ENCODE measurements at places on chromosomes 12 and 14.
A peak's percentile ranks its signal among the peaks of the same experiment; 100 is the strongest.

DNA sequence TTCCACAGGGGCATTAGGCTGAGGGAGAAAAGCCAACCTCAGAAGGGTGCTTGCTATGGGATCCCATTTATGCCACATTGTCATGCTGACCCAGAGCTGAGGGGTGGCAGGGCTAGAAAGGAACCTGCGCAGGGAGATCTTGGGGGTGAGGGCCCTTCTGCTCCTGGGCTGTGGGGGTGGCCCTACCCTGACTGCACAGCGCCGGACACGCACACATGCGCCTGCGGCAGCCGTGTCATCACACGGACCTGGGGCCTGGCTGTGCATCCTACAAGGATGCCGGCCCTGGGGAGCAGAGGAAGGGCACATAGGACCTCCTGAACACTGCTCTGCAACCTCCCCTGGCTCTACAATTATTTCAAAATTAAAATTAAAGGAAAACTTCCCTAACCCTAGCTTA, 6.9 kb downstream of the CDCA4 start:
- DNase-seq, result no peak

DNA sequence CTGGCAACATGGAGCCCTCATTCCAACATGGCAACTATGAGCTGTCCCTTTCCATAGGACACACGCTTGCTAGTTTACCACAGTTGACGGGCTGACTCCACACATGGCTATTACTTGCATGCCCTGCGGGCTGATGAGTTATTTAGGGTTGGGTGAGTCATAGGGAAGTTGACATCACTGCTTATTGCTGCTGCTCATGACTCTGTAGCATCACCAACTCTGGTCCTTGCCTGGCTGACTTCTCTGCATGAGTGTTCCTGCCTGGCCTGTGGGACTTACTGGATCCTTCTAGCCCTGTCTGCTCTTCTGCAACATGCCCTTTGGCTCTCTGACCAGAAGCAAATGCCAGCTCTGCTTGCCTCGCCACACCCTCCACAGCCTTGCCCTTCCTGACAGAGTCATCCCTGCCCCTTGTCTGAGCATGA, 199.5 kb downstream of the ANO6 start:
- DNase-seq, result peak; percentile 97

DNA sequence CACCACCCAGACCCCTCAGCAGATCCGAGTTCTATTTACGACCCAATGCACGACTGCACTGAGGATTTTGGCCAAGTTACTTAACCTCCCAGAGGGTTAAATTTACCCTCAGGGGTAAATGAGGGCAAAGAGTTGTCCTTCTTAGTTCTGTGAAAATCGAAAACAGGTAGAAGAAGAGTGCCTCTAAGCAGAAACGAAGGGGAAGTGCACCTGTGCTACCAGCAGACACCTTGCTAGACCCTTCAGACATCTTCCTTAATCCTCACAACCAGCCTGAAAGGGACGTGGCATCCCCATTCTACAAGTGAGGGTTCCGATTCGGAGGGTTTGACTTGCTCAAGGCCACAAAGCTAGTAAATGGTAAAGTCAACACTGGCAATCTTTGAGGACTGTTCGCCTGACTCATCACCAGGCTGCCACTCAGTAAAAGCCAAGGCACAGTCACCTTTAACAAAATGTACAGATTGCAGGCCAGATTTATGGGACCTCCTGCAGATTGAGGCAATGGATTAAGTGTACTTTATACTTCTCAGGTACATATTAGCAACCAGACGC, 1.6 kb downstream of the GSG1 start:
- no peak for DNase-seq

DNA sequence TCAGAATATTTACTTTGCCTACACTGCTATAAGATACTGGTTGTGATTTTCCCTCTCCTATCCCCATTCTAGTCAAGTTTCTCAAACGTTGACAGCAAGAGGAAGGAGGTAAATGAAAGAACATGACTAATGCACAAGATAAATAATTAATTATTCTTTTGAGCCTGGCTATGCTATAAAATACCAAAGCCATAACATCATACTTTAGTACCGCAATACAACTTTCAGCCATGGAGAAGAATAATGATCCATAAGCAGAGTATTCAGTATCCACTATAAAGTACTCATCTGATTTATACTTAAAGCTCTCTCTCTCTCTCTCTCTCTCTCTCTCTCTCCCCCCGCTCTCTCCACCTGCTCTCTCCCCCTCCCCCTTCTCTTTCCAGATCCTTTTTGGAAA, 41.3 kb downstream of the TDG start:
- peak; percentile 29 for DNase-seq

GRCh38 chr12:4387607-4388006, 8.1 kb upstream of the FGF23 start:
- no peak for DNase-seq

DNA sequence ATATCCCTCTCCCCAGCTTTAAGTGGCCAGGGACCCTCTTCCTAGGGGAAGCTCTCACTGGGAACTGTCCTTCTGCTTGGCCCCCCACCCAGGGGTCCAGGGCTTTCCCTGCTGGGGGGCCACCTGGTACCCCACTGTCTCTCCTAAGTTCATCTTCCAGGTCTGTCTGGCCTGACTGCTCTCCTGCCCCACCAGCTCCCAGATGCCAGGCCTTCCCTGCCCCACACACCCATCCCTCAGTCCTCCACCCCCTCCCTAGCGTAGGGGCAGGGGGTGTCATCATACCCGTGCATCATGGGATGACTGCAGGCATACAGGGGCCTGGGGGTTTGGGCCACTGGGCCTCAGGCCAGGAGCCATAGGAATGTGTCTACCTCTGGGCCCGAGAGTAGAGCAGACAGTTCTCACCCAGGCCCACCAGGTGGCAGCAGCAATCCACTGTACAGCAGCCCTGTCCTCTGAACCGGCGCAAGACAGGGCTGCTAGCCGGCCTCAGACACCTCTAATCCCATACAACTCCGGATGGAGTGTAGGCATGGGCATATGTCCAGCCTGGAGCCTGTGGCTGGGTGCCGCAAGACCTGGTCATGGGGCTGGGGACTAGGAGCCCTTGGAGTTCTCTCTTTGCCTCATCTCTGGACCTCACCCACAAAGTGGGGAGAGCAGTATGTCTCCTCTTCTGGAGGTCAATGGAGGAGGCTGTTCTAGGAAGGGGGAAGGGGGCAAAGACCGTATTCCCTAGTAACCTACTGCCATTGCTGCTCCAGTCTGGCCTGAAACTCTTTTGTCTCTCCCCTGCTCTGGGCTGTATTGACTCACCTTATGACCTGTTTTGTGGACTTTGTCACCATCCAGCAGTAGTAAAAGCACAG, 10.0 kb upstream of the SMARCD1 start:
- DNase-seq, result no peak

GRCh38 chr14:99736603-99737371, 52.7 kb downstream of the CYP46A1 start:
- no peak for DNase-seq

DNA sequence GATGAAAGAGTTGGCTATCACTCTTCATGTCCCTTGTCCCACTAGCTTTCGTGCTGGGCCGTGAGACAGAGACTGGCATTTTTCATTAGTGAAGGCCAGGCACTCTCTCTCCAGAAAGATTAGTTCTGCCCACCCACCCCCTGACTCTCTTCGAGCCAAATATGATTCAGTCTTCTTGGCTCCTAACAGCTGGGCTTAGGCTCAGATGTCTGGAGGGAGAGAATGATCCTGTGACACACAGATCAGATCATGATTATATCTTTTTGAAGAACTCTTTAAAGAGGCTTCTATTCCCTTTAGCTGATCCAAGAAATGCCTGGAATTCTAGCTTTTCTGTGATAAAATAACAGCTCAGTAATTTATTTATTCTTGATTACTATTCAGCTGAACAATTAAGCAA, 5.2 kb upstream of the GNG2 start:
- no peak for DNase-seq

- DNase-seq, result no peak
Measured at GRCh38 chr12:47954058-47954457, 9.3 kb upstream of the TMEM106C start.

DNA sequence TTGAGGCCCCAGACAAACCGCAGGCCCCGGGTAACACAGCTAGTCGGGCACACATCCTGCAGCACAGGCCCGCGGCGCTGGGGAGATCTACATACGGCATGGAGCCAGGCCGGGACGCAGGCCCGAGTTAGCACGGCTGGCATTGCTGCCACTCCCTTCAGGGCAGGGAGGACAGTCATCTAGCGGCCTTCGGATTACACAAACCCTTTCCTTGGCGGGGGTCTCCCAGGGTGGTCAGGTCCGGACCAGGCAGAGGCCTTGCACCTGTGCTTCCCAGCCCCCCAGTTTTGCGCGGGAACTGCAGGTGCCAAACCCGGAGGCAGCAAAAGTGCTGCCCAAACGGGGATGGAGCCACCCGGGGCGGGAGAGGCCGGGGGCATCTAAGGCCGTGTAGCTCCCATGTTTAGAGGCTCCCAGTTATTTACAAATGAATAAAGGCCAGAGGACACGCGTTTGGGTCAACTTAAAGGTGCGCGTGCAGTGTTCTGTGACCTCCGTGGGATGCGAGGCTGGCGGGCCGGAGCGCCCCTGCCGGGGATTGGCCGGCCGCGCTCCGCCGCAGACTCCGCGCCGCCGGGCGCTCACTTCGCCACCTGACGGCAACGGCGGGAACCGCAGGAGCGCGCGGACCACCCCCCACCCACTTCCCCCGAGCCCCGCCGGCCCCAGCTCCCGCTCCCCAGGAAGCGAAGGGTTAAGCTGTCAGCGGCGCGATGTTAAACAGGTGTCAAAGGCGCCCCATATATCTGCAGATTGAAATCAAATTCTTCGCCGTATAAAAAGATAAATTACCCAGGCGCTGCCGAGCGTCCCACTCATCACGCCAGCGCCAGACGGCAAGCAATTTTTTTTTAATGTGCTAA, 18.1 kb downstream of the VSX2 start:
- DNase-seq, result no peak

GRCh38 chr14:102185360-102185759, 45.7 kb downstream of the WDR20 start:
- no peak for DNase-seq

- DNase-seq, result no peak
Measured at GRCh38 chr12:83514372-83514771, 827.7 kb downstream of the TMTC2 start.

DNA sequence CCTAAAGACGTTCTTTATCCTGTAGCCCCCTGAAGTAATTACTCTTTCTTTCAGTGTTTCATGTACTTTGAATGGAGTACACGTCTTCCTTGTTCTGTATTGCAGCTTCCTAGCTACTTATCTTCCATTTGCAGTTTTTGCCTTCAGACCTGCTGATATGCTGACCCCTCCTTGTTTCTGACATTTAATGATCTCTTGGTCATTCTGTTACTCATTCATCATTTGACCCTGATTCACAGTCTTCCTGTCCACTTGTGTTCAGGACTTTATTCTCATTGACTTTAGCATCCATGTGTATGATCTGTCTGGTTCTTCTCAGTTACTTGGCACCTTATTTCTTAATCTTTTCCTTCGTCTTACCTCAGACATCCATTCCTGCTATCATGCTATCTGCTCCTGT, 22.2 kb downstream of the CPSF2 start:
- no peak for DNase-seq

- DNase-seq, result no peak
Measured at GRCh38 chr12:122871851-122872780, 23.8 kb downstream of the VPS37B start.

GRCh38 chr14:89842837-89843236, 111.7 kb downstream of the EFCAB11 start:
- DNase-seq, result no peak

GRCh38 chr12:115468087-115468510, 784.1 kb upstream of the TBX3 start:
- no peak for DNase-seq

- DNase-seq, result no peak
Measured at GRCh38 chr14:96965885-96966595, 168.9 kb downstream of the VRK1 start.

DNA sequence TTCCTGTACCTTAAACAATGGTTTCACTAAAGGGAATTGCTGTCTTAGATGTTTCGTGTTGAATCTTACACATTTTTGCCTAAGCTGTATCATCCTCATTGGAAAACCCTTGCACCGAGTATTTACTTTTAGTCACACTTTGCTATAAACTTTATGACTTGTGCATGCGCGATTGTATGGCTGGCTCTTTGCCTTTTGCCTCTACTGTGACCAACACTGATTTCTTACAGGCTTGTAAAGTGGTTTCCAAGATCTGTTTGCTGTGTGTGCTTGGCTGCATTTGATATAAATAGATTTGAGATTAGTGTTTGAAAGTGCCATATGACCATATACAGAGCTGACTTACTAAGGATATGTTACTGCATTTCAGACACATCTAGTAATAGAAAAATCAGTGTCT, 40.5 kb downstream of the RASSF3 start:
- DNase-seq, result peak; percentile 44

GRCh38 chr12:112716099-112717093, 75.2 kb upstream of the RPH3A start:
- no peak for DNase-seq

DNA sequence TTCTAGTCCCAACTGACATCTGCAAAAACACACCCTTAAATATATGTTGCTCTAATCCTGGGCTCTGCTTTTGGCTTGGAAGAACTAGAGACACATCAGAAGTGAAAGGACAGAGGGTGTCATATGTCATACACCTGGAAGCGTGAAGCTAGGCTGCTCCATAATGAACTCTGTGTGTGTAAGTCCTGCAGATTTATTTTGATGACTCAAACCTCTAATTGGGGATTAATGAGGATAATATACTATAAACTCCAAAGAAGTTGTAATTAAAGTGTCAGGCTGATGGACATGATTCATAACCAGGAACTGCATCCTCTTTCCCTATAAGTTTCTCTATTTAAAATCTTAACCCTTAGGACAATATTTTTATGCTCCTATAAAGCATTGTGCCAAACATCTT, 4.4 kb upstream of the KCNK10 start:
- no peak for DNase-seq

DNA sequence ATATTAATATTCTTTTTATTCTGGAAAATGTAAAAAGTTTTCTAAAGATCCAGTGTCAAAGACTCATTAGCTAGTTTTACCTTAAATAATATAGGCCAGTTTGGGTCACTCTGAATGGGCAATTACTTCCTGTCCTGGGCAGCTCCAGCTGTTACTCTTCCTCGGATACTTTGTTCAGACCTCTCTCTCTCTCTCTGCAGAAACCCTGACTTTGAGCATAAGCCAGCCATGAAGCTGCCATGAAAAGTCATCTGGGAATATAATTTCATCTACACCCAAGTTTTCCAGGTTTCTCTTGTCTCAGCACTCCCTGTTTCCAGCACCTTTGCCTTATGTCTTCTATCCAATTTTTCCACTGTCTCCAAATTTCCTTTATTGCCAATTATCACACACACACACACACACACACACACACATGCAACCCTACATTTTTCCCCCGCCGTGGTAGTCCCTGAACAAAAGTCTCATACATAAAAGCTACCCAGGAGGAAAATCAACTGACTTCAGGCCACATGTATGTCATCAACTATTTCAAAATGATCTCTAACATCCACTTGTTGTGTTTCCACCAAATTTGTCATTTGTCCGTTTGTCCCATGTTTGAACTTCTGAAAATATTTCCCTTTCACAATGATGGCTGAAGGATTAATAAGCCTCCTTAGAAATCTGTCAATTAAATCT, 318.1 kb downstream of the SSPN start:
- no peak for DNase-seq

GRCh38 chr12:103627189-103627855, 40.2 kb downstream of the STAB2 start:
- DNase-seq, result no peak

Measured in BJ (cell line).